ENCODE measurements at places on chromosomes 3 and 15. TPM values are rescaled to one million over a fixed set of nuclear protein-coding genes. Genes with fewer than 3 reads are reported as not detected.

SLC51A gene
- total RNA-seq = not detected

SCG5 gene
- 11.1 TPM for total RNA-seq

P3H2 gene
- total RNA-seq = 1.1 TPM

ECE2 gene
- not detected for total RNA-seq

CFAP20DC gene
- 1.1 TPM for total RNA-seq

MST1R gene
- total RNA-seq = 2.0 TPM

TRIM42 gene
- not detected for total RNA-seq

HES1 gene
- total RNA-seq = 7.0 TPM

SPESP1 gene
- total RNA-seq = 2.4 TPM

FSIP1 gene
- total RNA-seq = 1.5 TPM

CCDC9B gene
- total RNA-seq = 109 TPM

DAZL gene
- not detected for total RNA-seq

LRTM1 gene
- total RNA-seq = not detected

CEP70 gene
- total RNA-seq = 19.6 TPM

TMEM207 gene
- total RNA-seq = not detected

GNB5 gene
- total RNA-seq = 21.3 TPM

PTH1R gene
- 0.13 TPM for total RNA-seq

A4GNT gene
- not detected for total RNA-seq

SMCO1 gene
- total RNA-seq = not detected

ACAN gene
- total RNA-seq = 21.0 TPM

GOLGA8N gene
- 10.3 TPM for total RNA-seq

PDE8A gene
- total RNA-seq = 32.5 TPM

ALDH1A3 gene
- 47.1 TPM for total RNA-seq

CYP8B1 gene
- not detected for total RNA-seq

CD200R1 gene
- 0.06 TPM for total RNA-seq

SERINC4 gene
- total RNA-seq = under 0.01 TPM

TGM5 gene
- not detected for total RNA-seq

CSPG5 gene
- 0.25 TPM for total RNA-seq

GRIP2 gene
- total RNA-seq = not detected

CP gene
- 63.3 TPM for total RNA-seq

GCSAM gene
- not detected for total RNA-seq

C3orf18 gene
- 20.0 TPM for total RNA-seq

AGTR1 gene
- total RNA-seq = 0.40 TPM

ALPK3 gene
- 1.1 TPM for total RNA-seq

COL7A1 gene
- 5.4 TPM for total RNA-seq

All from aortic smooth muscle cell (primary cell).